ENCODE measurements at places on chromosomes 16 and 17. TPM values are rescaled to one million over a fixed set of nuclear protein-coding genes. Genes with fewer than 3 reads are reported as not detected.

SLC43A2 gene
- 6.8 TPM for total RNA-seq

KRT32 gene
- total RNA-seq, result not detected

SCARF1 gene
- 10.7 TPM for total RNA-seq

MYH2 gene
- total RNA-seq, result 1.7 TPM

ZFP1 gene
- 34.0 TPM for total RNA-seq

CTU2 gene
- 6.8 TPM for total RNA-seq

CCDC47 gene
- 63.6 TPM for total RNA-seq

ZP2 gene
- total RNA-seq, result 0.90 TPM

ACSM2A gene
- total RNA-seq, result not detected

SSTR5 gene
- 0.32 TPM for total RNA-seq

ZNF668 gene
- 4.5 TPM for total RNA-seq

GRAP gene
- 4.5 TPM for total RNA-seq

CD7 gene
- total RNA-seq, result 0.69 TPM

NXPH3 gene
- total RNA-seq, result 1.6 TPM

BRICD5 gene
- total RNA-seq, result 4.0 TPM

DDX19B gene
- 16.3 TPM for total RNA-seq

HSD11B2 gene
- 6.9 TPM for total RNA-seq
